Transverse colon (tissue), 4 donors: ENCODE measurements at places on chromosomes 4 and X. TPM values are rescaled to one million over a fixed set of nuclear protein-coding genes. Genes with fewer than 3 reads are reported as not detected.
A peak's percentile ranks its signal among the peaks of the same experiment; 100 is the strongest.

DNA sequence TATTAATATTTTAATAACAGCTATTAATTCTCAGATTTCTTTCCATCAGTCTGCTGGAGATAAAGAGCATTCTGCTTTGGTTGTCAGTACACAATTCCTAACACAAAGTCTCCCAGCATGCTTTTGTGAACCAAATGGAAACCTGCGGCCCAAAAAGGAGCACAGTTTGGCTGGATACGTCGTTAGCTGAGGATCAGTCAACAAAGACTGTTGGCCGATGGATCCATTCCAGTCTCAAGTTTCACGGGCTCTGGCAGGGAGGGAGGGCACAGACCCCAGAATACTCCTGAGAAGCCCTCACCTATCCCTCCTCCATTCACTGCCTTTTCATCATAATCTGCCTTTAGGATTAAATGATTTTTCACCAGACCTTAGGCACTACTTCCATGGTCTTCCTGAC lies 26.3 kb upstream of the PRSS48 start:
- no peak overlapping the region for H3K4me3 ChIP-seq
- H3K36me3 ChIP-seq: no peaks in the 10 kb centered on the region
- DNase-seq: no peak
- no peak overlapping the region for H3K27ac ChIP-seq
- no peaks in the 10 kb centered on the region for H3K4me1 ChIP-seq

BRS3 gene
- total RNA-seq: not detected

DNA sequence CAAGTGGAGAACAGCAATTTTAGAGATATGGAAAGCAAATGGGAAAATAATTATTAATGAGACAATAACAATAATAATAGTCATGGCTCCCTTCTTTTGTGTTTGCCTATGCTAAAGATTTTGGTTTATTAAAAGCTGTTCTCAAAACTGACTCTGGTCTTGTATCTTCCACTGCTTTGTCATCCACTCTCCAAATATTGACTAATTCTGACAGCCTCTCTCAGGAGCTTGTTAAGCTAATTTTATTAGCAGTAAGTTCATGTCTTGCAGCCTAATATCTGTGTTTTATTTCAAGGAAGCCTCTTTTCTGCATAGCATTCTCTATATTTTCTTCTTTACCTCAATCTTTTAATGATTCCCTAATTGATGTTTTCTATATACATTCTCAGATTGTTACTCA lies 1419.8 kb downstream of the ARAP2 start:
- H3K27ac ChIP-seq: no peak overlapping the region
- H3K36me3 ChIP-seq: no peaks in the 10 kb centered on the region
- H3K4me1 ChIP-seq: no peaks in the 10 kb centered on the region
- no peaks in the 10 kb centered on the region for H3K27me3 ChIP-seq
- no peak overlapping the region for H3K4me3 ChIP-seq
- DNase-seq: no peak

- H3K36me3 ChIP-seq: no peaks in the 10 kb centered on the region
- H3K4me3 ChIP-seq: no peak overlapping the region
- no peaks in the 10 kb centered on the region for H3K4me1 ChIP-seq
- H3K27ac ChIP-seq: no peak overlapping the region
- no peaks in the 10 kb centered on the region for H3K27me3 ChIP-seq
These were observed 41.0 kb upstream of the JADE1 start for GRCh38 chr4:128768373-128768996.

DNA sequence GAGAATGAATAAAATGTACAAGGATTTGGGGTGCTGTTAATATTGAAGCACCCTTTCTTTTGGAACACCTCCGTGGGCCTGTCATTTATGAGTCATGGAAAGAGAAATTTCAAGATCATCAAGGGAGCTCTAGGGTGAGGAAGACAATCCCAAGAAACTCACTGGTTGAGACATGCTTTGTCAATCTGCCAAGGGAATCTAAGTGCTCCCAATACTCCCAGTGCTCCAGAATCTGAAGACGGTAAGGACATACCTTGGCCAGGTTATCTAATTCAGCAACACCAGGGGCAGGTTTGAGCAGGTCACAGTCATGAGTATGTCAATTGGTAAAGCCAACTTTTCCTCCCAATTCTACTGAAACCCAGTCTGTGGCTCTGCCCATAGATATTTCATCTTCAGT lies 556.4 kb upstream of the CPEB2 start:
- H3K4me3 ChIP-seq: no peak overlapping the region
- no peaks in the 10 kb centered on the region for H3K4me1 ChIP-seq
- no peaks in the 10 kb centered on the region for H3K27me3 ChIP-seq
- no peaks in the 10 kb centered on the region for H3K36me3 ChIP-seq
- H3K27ac ChIP-seq: no peak overlapping the region
- no peak for DNase-seq

GRCh38 chrX:348461-349117 lies 30.0 kb upstream of the GTPBP6 start:
- H3K36me3 ChIP-seq: no peaks in the 10 kb centered on the region
- no peak overlapping the region for H3K4me3 ChIP-seq
- H3K27ac ChIP-seq: no peak overlapping the region
- DNase-seq: no peak
- H3K4me1 ChIP-seq: no peaks in the 10 kb centered on the region

MAGEA9B gene
- not detected for total RNA-seq

DNA sequence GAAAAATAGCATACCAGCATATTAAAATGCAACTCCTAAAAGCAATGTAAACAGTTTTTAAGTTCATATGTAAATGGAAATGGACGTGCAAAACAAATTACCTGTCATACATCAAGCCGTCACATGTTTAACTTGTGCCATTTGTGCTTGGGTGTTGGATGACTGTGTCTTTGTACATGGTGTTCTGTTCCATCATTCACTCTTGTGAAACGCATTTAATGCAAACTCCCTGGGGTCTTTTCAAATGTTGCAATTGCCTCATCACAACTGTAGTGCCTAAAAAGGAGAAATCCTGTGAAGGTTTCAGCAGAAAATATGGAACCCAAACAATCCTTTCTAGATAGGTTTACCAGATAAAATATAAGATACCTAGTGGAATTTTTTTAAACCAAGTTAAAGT lies 52.4 kb downstream of the PHOX2B start:
- H3K27me3 ChIP-seq: no peaks in the 10 kb centered on the region
- H3K27ac ChIP-seq: no peak overlapping the region
- H3K4me3 ChIP-seq: no peak overlapping the region
- H3K36me3 ChIP-seq: no peaks in the 10 kb centered on the region

DNA sequence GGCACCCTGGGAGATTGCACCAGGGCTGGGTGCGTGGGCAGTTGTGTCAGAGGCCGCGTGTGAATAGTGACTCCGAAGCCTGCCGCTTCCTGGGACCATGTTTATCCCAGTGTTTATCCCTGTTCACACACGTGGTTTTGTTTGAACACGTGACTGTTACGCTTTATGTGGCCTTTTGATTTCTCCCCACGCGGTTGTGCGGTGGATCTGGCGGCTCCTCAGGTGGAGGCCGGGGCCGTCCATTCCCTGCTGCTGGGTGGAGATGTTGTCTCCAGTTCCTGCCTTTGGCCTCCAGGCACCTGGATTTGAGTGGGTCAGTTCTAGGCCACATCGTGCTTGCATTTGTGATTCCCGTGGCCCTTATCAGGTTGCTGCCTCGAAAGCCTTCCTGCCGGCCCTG lies 35.1 kb downstream of the NELFA start:
- DNase-seq: no peak
- H3K27ac ChIP-seq: no peak overlapping the region
- no peak overlapping the region for H3K4me3 ChIP-seq
- H3K4me1 ChIP-seq: no peaks in the 10 kb centered on the region
- H3K36me3 ChIP-seq: peaks cover 8% of the 10 kb centered on the region
- H3K27me3 ChIP-seq: no peaks in the 10 kb centered on the region

- no peak for DNase-seq
- H3K27ac ChIP-seq: no peak overlapping the region
- H3K36me3 ChIP-seq: peaks cover 23% of the 10 kb centered on the region
- no peak overlapping the region for H3K4me3 ChIP-seq
- no peaks in the 10 kb centered on the region for H3K4me1 ChIP-seq
These were observed 13.9 kb downstream of the TMEM165 start for GRCh38 chr4:55409468-55410171.

DNA sequence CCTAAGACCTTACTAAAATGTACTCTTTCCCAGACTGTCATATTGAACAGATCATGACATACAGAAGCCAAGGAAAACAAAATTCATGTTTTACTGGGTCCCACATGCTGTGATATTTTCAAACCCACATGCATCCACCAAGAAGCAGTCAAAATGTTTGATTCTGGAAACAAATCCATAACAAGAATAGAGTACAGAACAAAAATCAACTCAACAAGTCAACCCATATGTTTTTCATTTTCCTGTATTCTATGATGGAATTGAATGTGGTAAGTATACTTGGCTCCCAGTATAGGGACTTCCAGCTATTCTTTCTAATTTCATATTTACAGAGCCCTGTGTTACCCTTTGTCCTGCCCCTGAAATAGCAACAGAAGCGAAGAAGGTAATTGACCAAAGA lies 106.8 kb downstream of the COL25A1 start:
- no peak overlapping the region for H3K27ac ChIP-seq
- H3K4me3 ChIP-seq: no peak overlapping the region
- no peak for DNase-seq
- H3K36me3 ChIP-seq: no peaks in the 10 kb centered on the region
- H3K27me3 ChIP-seq: no peaks in the 10 kb centered on the region
- no peaks in the 10 kb centered on the region for H3K4me1 ChIP-seq

ENPP6 gene
- 0.64 TPM for total RNA-seq

GRCh38 chr4:26162101-26162500 lies 158.7 kb upstream of the RBPJ start:
- H3K4me3 ChIP-seq: no peak overlapping the region
- H3K27me3 ChIP-seq: no peaks in the 10 kb centered on the region
- DNase-seq: no peak
- no peaks in the 10 kb centered on the region for H3K36me3 ChIP-seq
- H3K27ac ChIP-seq: no peak overlapping the region
- no peaks in the 10 kb centered on the region for H3K4me1 ChIP-seq

- no peak for DNase-seq
- no peaks in the 10 kb centered on the region for H3K27me3 ChIP-seq
- no peak overlapping the region for H3K4me3 ChIP-seq
- H3K4me1 ChIP-seq: no peaks in the 10 kb centered on the region
These were observed 44.1 kb downstream of the INPP4B start for GRCh38 chr4:142801966-142802365.

DNA sequence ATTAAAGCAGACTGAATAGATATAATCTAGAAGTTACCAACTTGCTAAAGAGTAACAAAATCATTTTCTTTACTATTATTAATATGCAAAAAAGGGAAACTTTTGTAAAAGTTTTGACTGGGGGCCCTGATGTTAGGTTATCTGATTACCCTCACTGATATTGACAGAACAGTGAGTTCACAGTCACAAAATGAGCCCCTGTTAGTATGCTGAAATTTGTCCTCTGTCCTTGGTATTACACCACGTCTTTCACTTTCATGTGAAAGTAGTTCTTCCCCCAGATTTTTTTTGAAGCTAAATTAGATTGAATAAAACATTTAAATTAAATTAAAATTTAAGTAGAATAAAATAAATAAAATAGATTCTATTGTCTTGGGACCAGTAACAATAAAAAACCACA lies 5.9 kb downstream of the STBD1 start:
- no peaks in the 10 kb centered on the region for H3K27me3 ChIP-seq
- H3K4me1 ChIP-seq: peaks cover 32% of the 10 kb centered on the region
- H3K36me3 ChIP-seq: no peaks in the 10 kb centered on the region
- no peak for DNase-seq

GRCh38 chr4:2923141-2923551 lies 40.1 kb downstream of the NOP14 start:
- H3K4me1 ChIP-seq: peaks cover 12% of the 10 kb centered on the region
- no peak overlapping the region for H3K27ac ChIP-seq
- H3K36me3 ChIP-seq: peaks cover 28% of the 10 kb centered on the region
- no peaks in the 10 kb centered on the region for H3K27me3 ChIP-seq
- no peak overlapping the region for H3K4me3 ChIP-seq

GRCh38 chrX:24314019-24314635 lies at the start of gene SUPT20HL2:
Gene SUPT20HL2, minus strand, starts transcription at chrX:24314069. Its CDS starts 754 bp downstream, at chrX:24313315.
- H3K4me3 ChIP-seq: no peak within 1 kb of the TSS
- no peak for DNase-seq
- H3K36me3 ChIP-seq: no peaks in the 10 kb centered on the region
- no peak within 1 kb of the TSS for H3K27ac ChIP-seq
- no peaks in the 10 kb centered on the region for H3K27me3 ChIP-seq

TMA16 gene
- 22.0 TPM for total RNA-seq

DNA sequence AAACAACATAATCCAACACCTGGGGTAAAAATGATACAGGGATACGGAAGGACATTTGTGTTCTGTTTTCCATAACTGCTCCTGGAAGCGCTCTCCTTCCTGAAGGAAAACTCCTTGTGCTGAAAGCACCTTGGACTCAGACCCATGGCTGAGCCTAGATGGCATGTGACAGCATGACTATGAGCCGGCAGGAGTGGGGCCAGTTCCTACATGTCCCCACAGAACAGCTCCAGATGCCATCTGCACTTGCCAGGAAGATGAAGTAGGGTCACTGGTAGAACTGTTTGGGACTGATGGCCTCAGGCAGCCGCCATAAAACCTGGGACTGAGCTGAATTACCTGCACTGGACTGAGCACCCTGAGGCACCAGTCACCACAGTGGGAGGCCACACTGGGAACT lies 56.0 kb upstream of the BCLAF3 start:
- no peaks in the 10 kb centered on the region for H3K4me1 ChIP-seq
- DNase-seq: no peak
- no peaks in the 10 kb centered on the region for H3K27me3 ChIP-seq
- H3K4me3 ChIP-seq: no peak overlapping the region
- no peaks in the 10 kb centered on the region for H3K36me3 ChIP-seq
- H3K27ac ChIP-seq: no peak overlapping the region

GRCh38 chrX:38803588-38804431 lies 2.6 kb downstream of the MID1IP1 start:
- peak overlapping the region; percentile 98 for H3K27ac ChIP-seq
- peak overlapping the region; percentile 53 for H3K4me3 ChIP-seq
- peaks cover 3% of the 10 kb centered on the region for H3K4me1 ChIP-seq
- no peaks in the 10 kb centered on the region for H3K27me3 ChIP-seq
- peak; percentile 88 for DNase-seq

ADGRG2 gene
- total RNA-seq: not detected

DNA sequence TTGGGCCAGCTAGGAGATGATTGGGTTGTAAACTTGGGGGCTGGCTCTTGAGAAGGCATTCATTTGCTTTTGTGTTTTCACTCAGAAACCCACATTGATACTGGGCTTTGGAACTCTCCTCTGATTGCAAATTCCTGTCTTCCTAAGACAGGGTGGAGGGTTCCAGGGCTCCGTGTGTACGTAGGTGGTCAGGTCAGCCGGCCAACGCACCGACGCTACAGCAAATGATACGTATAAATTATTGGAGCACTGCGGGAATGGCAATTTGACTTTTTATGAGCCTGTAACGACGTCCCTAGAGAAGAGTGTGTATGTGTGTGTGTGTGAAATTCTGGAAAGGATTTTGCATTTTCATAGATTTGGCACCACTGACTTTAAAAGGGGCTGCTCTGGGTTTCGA lies 236.9 kb downstream of the SHOX start:
- DNase-seq: no peak
- no peak overlapping the region for H3K4me3 ChIP-seq
- H3K36me3 ChIP-seq: no peaks in the 10 kb centered on the region
- H3K27ac ChIP-seq: no peak overlapping the region
- no peaks in the 10 kb centered on the region for H3K4me1 ChIP-seq

ARMCX1 gene
- 5.2 TPM for total RNA-seq
